ENCODE measurements at places on chromosomes 1 and 21.

DNA sequence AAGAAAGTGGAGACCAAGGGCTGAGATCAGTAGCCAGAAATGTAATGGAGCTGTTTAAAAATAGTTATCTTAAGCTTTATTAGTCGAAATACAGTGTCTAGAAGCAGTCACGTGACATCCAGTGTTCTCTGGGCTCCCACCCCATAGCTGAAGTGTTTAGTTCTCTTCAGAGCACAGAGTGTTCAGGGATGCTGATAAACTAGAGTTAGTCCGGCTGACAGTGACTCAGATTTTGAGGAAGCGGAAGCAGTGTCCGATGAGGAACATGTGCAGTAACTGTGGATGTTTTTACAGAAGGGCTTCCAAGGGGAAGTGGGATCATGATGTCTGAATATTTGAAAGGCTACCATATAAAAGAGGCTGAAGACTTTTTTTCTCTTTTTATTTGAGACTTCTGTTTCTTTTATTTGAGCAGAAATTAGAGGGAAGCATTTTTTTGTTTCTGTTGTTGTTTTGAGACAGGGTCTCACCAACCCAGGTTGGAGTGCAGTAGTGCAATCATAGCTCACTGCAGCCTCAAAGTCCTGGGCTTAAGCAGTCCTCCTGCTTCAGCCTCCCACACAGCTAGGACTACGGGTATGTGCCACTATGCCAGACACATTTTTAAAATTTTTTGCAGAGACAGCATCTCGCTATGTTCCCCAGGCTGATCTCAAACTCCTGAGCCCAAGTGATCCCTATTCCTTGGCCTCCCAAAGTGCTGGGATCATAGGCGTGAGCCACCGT, 124.2 kb downstream of the GALNT2 start:
- no peak for DNase-seq

DNA sequence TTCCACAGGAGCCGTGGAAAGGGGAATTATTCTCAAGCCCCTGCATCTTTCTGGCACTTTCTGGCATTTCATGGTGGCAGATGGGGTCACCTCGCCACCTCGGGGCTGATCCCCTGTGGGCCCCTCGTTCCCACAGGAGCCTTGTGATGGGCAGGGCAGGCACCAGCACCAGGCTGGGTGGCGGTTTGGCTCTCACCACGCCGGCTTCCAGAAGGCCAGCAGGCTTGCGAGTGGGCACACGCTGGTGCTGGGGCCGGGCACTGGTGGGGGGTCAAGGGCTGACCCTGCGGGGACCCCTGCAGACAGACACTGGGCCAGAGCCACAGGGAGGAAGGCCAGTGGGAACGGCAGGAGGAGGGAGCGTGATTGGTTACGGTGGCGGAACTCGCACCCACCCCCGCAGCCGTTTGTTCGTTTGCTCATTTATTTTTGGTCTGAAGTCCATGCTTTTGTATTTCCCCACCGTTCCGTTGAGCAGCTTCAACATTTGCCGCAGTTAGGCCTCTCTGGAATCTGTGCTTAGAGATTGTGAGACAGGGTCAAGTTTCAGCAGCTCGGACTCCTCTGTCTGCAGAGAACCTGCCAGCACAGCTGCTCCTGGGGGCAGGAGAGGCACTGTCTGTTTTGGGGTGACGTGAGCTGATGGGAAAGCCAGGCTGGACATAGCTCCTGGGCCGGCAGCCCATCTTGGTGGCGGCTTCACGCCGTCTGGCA, 5.3 kb downstream of the COL18A1 start:
- DNase-seq: no peak

DNA sequence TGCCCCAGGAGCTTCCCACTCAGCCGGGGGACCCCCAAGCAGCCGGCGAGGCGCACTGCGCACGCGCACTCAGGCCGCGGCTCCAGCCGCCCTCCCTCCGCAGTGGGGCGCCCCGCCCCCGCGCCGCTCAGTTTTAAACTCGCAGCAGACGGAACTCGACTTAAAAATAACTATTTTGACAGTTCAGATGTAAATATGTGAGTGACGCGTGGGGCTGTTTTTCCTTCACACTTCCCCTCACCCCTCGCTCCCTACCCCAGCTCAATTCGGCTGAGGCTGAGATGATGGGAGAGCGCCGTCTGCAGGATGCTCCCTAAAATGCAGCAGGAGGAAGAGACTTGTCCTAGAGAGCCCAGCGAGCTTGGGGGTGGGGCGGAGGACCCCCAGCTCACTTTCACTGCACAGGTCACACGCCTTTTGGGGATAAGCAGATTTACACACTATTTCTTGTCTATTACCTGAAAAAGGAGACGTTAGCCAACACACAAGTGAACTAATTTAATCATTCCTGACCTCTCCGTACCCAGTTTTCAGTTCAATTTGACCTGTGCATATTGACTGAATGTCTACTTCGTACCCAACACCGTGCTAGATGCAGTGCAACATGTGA, 8.9 kb upstream of the LEMD1 start:
- DNase-seq: peak; percentile 36

DNA sequence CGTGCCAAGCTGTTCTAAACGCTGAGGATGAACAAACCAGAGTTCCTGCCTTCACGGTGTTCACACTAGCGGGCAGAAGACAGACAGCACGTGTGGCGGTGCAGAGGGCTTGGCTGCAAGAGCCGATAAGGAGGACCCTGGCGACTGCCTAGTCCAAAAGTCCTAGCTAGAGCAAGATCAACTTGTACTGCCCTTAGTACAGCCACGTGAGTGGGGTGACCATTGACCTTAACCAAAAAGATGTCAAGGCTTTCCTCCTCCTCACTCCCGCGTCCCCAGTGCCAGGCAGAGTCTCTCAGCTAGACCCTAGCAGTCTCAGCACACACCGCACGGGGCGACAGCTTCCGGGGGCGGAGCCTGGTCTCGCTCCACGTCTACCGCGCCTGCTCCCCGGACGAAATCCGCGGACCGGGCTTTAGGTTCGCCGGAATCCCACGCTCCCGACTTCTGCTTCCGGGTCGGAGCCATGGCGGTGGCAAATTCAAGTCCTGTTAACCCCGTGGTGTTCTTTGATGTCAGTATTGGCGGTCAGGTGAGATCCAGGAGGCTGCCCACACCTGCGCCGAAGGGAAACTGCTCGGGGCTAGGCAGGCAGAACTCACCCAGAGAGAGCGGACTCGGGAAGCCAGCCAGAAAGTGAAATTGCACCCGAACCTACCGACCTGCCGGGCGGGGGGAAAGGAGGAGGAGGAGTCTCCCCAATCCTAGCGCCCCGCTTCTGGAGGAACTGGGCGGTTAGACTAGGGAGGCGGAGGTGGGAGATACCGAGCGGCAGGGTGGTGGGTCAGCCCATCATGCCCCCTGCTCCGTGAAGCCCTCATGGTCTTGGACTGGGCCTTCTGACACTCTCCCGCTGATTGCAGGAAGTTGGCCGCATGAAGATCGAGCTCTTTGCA, at the start of gene PPIH:
Gene PPIH, plus strand, starts transcription at position 443 of the 896 bp plus-strand sequence. Its CDS starts 24 bp downstream, at position 467.
- peak; percentile 93 for DNase-seq

DNA sequence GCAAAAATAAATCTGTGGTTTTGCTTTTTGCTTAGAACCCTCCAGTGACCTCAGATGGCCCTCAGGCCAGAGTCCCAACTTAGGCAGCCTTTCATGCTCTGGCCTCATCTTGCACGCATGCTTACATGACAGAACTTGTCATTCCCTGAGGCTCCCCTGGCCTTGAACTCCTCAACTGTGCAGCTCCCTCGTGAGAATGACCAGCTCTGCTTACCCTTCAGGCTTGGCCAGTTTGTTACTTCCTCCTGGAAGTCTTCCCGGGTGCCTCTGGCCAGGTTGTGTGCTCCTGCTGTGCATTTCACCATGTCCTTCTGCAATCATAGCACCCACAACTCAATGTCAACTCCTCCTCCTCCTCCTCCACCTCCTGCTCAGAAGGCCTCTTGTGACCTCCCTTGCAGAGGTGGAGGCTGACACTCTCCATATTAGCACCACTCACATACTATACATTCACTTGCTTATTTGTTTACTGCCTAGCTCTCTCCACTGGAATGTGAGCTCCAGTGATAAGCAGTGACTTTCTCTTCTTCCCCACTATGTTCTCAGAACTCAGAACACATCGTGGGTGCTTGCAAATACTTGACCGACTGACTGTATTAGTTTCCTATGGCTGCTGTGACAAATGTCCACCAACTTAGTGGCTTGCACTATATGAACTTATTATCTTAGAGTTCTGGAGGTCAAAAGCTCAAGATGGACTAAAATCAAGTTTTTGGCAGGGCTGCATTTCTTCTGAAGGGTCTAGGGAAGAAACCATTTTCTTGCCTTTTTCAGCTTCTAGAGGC, 41.9 kb downstream of the RCSD1 start:
- no peak for DNase-seq
